ENCODE measurements at places on chromosomes 7 and 10.

GRCh38 chr10:47238331-47239095, 61.5 kb upstream of the GDF10 start:
- DNase-seq = no peak

DNA sequence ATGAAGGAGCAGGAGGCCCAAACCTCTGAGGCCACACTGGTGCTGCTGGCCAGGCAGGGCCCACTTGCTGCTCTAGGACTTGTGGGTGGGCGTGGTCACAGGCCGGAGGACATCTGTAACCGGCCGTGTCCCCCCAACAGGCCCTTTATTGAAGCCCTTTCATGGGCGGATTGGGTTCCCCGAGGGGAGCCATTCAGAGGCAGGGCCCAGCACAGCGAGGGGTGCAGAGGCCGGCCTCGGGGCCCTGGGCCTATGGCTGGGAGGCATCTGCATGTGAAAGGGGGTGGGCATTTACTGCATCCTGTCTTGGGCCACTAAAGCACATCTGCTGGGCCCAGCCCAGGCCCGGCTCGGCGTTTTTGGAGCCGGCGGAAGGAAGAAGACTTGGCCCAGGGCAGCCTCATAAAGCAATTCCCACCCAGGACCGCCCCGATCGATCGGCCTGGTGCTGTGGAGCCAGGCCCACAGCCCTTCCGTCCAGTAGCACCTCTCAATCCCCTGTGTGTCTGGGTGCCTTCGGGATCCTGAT, 8.4 kb downstream of the LHPP start:
- no peak for DNase-seq

- no peak for DNase-seq
Measured at GRCh38 chr7:70631718-70632117, 500.2 kb upstream of the GALNT17 start.

DNA sequence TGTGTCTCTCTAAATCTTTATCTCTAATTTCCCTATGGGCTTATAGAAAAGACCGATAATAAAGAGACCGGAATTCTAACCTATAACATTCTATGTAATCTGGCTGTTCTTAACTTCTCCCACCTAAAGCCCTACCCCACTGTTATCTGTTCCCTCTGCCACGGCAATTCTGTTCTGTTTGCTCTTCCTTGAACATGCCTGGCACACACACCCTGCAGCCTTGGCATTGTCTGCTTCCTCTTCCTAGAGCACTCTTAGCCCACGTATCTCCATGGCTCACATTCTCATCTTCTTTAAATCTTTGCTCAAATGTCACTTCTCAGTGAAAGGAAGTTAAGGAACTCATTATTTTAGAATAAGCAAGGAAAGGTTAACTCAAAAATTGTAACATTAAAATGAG, 309.2 kb downstream of the GPR158 start:
- DNase-seq = no peak

- no peak for DNase-seq
Measured at GRCh38 chr10:117759266-117759665, 216.7 kb downstream of the EMX2 start.

DNA sequence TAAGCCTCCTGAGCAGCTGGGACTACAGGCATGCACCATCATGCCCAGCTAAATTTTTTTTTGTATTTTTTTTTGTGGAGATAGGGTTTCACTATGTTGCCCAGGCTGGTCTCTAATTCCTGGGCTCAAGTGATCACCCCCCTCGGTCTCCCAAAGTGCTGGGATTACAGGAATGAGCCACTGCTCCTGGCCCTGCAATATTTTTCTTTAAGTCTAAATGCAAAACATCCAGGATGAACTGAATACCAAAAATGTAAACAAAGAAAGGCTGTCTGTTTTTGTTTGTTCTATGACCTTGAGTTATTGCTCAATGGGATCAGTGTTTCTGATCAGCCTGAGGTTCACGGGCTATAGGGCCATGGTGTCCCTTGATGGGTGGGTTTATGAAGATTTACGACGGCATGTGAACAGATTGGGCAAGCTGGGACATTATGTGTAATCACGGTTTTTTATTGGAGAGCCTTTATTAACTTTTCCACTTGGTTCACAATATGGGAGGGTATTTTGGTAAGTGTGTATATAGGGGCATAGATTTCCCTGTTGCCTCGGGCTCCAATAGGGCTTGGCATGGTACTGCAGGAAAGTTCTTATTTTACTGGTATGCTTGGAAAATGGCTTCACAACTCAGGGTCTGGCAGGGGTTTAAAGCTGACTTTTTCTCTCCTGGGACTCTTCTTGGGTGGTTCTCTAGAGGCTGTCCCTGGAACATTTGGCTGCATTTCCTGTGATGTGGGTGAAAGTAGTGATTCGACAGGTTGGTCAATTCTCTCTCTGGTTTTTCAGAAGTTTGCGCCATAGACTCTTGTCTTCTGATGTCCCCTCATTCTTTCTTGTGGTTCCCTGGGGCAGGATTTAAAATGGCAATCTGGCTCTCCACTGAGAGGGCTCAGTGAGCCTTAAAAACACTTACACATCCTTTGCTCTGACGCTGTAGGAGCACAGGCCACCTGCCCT, 41.6 kb downstream of the MRPS33 start:
- no peak for DNase-seq

Measured in stimulated activated CD4-positive, alpha-beta T cell treated with anti-CD3 and anti-CD28 coated beads, Interleukin-12 subunit alpha, Interleukin-12 subunit beta, amount 100 ng/mL, for 4 hours (primary cell).